Fibroblast of skin of right quadriceps (primary cell): ENCODE measurements at places on chromosomes 5 and 9.

GRCh38 chr9:13445103-13445500, 165.6 kb upstream of the MPDZ start:
- peak; percentile 13 for DNase-seq

- DNase-seq = no peak
Measured at GRCh38 chr5:176817841-176818377, 7.5 kb downstream of the UNC5A start.

- DNase-seq = no peak
Measured at GRCh38 chr9:134961331-134962064, 43.8 kb upstream of the FCN1 start.

DNA sequence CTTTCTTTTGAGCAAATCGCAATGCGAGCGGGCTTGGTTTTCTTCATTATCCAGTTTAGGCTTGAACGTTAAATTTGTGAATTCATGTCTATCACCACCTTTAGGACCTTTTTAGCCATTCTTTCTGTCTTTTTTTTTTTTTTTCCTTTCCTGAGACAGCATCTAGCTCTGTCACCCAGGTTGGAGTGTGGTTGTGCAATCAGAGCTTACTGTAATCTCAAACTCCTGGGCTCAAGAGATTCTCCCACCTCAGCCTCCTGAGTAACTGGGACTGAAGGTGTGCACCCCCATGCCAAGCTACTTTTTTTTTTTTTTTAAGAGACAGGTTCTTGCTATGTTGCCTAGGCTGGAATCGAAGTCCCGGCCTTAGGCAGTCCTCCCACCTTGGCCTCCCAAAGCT, 39.2 kb upstream of the LRRC14B start:
- DNase-seq = no peak

DNA sequence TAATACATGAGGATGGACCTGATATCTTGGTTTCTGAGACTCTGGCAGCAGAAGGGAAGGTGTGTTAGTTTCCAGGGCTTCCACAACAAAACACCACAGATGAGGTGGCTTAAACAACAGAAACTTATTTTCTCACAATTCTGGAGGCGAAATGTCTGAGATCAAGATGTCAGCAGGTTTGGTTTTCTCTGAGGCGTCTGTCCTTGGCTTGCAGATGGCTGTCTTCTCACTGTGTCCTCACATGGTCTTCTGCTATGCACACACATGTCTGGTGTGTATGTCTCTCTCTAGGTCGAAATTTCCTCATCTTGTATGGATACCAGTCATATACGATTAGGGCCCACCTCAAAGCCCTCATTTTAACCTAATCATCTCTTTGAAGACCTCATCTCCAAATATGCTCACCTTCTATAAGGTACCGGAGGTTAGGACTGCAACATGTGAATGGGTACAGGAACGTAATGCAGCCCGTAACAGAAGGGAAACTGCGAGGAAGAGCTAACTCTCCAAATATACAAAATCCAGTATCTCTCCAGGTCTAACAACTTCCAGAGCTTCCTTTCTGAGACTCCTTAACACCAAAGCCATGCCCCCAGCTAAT, 139.8 kb upstream of the SMARCA2 start:
- no peak for DNase-seq

DNA sequence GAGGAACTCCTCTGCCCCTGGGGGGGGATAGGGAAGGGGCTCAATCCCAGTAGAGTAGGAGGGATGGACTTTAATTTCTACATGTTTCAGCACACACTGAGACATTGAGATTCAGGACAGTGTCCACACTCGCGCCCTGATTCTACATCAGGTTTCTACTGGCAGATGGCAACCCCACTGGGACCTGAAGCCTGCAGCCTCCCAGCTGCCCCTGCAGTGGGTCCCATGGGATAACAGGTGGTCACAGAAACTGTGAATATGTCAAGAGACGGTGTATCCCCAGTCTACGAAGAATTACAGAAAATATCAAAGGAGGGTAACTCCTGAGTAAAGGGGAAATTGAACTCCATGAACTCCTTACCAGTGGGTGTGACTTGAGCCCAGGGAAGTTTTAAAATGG, 2.4 kb upstream of the TERT start:
- no peak for DNase-seq

DNA sequence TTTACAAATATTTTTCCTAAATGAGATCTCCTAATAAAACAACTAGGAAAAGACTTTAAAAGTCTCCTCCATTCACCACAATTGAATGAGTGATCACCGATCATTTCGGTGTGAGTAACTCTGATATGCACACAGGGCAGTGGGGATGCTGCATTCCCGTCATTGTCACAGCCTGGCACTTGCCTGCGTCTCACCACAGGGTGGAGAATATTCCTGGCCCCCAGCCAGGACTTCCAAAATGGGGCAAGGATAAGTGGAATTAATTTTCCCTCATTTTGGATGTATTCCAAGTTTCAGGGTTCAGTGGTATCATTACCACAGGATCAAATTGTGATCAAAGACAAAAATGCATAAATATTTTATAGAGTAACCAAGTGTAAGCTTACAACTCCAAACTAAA, 107.1 kb downstream of the CTNND2 start:
- no peak for DNase-seq

DNA sequence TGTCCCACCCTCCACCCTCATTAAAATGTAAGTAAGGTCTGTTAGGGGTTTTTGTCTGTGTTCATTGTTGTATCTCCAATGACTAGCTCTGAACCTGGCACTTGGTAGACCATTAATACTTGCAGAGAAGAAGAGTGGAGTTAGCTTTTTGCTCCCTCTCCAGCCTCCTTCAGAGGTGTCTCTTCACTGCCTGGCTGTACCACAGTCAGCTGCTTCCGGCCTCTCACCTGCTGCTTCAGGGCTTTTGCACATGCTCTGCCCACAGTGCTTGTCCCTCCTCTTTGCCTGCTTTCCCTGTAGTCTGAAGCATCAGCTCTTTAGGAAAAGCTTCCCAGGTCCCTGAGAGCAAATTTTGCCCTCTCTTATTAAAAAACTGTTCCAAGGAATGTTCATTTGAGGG, 83.6 kb downstream of the SNX24 start:
- DNase-seq = no peak

- no peak for DNase-seq
Measured at GRCh38 chr5:14212838-14213237, 69.7 kb downstream of the TRIO start.

GRCh38 chr5:168712280-168712924, 133.2 kb upstream of the PANK3 start:
- DNase-seq = peak; percentile 99

GRCh38 chr9:16726718-16727451, 143.6 kb downstream of the BNC2 start:
- DNase-seq = peak; percentile 91

DNA sequence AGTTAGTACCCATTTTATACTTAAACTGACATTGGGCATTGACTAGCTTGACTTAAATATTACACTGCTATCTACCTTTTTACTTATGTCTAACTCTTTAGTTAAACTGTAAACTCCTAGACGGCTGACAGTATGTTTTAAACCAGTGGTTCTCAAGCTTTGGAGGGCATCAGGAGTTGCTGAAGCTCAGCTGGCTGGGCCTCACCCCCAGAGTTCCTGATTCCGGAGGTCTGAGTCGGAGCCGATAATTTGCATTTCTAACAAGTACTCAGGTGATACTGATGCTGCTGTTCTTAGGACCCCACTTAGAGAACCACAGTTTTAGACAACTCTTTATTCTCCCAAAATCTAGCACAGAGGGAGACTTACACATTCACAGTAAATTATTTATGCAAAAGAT, 63.3 kb upstream of the PCA3 start:
- no peak for DNase-seq

DNA sequence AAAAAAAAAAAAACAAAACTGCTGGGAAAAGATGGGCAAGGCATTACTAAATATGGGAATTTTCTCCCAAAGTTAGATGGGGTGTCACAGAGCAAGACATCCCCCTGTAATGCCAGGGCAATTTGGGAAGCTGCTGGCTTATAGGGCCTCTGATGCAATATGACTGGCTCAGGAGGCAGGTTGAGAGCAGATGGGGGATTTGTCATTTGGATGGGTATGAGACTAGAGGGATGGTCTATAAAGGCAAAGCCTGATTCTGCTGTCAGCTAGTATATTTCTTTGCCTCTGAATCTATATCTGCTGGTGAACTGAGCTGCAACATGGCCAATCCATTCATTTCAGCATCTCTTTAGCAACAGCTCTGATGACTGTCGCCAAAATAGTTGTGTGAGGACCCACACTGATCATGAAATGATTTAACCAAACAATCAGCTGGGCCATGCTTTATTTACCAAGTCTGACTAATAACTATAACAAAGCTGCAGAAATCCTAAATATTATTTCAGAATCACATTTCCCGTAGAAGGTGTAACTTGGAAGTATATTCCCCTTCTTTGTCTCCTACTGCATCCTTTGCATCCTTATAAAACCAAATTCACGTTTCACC, 455.1 kb upstream of the ZNF608 start:
- peak; percentile 9 for DNase-seq

GRCh38 chr9:131585375-131585774, 40.1 kb downstream of the PRRT1B start:
- DNase-seq = no peak

DNA sequence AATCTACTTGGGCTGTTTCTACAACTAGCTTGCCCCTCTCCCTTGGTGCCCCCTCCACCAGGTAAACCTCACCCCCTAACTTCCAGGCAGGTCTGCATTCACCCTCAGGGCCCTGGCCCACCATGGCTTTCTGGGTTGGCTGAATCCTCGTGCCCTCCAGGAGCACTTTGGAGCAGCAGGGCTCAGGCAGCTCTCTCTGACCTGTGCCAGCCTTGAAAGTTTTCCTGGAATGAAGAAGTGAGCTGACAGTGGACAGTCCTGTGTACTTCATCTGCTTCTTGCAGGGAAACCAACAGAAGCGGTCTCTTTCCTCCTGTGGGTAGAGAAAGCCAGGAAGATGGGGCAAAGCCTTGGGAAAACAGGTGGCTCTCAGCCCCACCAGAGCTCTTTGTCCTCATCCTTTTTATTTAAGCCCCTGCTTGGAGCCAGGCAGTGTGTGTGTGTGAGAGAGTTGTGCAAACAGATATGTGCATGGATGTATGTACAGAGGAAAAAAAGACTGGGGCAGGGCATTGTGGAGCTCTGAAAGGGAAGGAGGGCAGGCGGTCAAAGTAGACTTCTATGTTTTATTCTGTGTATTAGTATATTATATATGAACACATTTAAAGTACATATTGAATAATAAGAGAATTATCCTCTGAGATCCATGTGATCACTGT, 62.3 kb upstream of the SPRY4 start:
- no peak for DNase-seq

GRCh38 chr9:74644023-74644422, 146.9 kb downstream of the RORB start:
- no peak for DNase-seq

DNA sequence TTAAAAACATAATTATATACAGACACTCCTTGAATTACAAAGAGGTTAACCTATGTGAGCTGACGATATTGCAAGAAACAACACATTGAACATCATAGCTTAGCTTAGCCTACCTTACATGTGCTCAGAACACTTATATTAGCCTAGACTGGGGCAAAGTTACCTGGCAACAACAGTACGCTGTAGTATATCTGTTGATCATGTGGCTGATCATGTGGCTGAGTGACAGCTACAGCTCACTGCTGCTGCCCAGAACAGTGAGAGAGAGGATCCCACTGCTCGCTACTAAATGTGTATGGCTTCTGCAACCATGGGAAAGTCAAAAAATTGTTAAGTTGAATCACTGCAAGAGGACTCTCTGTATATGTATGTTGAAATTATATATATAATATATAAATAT, 169.9 kb downstream of the CDH9 start:
- no peak for DNase-seq

DNA sequence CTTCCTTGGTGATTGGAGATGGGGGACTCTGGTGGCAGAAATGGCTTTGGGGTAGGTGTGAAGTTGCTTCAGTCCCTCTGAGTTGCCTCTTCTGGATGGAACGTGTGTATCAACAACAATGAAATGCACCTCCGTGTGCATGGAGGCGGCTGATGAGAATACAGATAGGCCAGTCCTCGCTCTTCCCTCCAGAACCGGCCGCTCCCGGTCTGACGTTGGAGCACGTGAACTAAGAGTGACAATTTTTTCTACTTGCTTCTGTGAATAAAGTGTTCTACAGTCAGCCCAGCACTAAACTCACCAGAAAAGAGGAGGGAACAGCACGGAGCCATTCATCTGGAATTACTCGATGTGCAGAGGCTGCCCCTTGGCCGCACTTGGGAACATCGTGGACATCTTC, 90.7 kb downstream of the ANKRD33B start:
- no peak for DNase-seq

- no peak for DNase-seq
Measured at GRCh38 chr9:7770111-7770510, 29.5 kb downstream of the DMAC1 start.

GRCh38 chr5:142175461-142176142, 67.0 kb downstream of the NDFIP1 start:
- DNase-seq = no peak

- DNase-seq = no peak
Measured at GRCh38 chr5:157182143-157182757, 1.6 kb downstream of the ITK start.

DNA sequence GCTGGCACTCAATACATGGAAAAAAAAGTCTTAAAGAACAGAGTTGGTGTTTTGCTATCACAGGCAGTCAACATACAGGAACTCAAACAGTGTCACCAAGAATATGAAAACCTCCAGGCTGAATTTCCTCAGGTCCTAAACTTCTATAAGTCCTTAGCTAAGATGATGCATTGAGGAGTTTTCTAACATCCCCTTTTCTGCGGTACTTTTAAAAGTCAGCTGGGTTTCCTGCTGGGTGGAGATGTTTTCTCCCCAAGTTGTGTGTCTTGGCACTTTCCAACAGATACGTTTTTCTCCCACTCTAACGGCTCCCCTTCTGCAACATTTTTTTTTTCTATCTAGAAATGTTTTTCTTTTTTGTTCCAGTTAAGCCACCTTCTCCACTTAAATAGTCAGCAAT, 244.8 kb upstream of the HAPLN1 start:
- DNase-seq = no peak

DNA sequence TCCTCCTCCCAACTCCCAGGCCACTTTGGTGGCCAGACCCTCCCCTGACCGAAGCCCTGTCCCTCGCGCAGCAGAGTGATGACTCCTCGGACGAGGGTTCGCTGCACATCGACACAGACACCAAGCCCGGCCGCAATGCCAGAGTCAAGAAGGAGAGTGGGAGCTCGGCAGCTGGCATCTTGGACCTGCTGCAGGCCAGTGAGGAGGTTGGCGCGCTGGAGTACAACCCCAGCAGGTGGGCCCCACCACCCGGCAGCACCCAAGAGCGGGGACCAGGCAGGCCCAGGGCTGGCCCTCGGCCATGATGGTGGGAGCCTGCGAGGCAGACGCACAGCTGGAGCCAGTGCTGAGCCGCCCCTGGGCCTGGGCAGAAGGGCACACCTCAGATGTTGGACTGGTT, 90.6 kb downstream of the PHF2 start:
- DNase-seq = no peak

- DNase-seq = no peak
Measured at GRCh38 chr5:5953584-5954274, 424.6 kb downstream of the MED10 start.

- DNase-seq = no peak
Measured at GRCh38 chr5:68405784-68406743, 190.5 kb downstream of the PIK3R1 start.

DNA sequence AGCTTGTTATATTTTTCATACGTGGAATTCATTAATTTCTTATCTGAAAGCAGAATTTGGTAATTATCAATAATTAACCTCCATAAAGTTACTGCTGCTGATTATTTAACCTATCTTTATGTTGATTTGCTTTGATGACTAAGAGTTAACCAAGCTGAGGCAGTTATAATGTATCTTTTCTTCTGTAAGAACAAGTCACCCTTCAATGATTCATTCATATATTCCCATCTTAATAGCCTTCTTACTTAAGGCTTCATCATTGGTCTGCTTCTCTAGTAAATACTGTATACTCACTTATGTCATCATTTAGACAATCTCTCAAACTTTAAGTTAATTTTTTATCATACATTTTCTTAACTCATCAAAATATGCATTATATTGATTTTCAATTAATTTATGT, 592.2 kb downstream of the ANXA1 start:
- DNase-seq = no peak
